ENCODE measurements at places on chromosomes 5 and 9.

- no peak for DNase-seq
These were observed 145.7 kb downstream of the EBF1 start for GRCh38 chr5:158953929-158954534.

GRCh38 chr9:99172124-99173091 lies 49.3 kb downstream of the ALG2 start:
- peak; percentile 87 for DNase-seq

DNA sequence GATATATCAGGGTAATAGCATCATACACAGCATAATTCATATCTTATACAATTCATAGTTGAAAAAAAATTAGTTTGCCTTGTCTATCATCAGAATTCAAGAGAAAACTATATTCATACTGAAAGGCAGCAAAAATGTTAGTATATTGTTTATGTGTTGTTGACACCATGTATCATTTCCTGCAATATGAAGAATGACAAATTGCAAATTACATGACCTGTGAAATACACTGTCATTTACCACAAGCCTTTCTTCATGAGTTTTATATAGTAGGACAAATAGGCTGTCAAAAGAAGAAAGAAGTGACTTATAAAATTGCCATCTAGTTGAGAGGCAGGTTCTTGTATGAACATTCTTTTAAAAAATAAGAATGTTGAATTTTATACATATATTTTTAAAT lies 1136.3 kb upstream of the CDH9 start:
- DNase-seq: no peak

- DNase-seq: no peak
These were observed 160.8 kb downstream of the CEMIP2 start for GRCh38 chr9:71607461-71607881.

DNA sequence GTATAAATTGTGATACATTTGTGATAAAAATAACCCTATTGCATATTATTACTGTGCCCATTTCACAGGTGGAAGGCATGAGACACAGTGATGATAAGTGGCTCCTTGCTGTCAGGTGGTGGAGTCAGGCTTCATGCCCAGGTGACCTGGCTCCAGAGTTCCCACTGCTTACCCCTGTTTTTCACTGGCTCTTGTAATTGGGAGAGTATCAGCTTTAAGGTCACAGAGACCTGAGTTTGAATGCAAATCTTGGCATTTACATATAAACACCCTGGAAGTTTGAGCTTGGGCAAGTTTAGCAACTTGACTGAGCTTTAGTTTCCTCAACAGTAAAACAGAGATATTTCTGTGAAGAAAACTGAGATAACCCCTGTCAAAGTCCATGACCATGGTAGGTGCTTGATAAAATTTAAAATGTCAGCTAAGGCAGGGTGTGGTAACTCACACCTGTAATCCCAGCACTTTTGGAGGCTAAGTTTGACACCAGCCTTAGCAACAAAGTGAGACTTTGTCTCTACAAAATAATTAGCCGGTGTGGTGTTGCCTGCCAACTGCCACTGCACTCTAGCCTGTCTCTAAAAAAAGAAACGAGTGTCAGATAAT lies 29.2 kb downstream of the MAT2B start:
- DNase-seq: no peak

DNA sequence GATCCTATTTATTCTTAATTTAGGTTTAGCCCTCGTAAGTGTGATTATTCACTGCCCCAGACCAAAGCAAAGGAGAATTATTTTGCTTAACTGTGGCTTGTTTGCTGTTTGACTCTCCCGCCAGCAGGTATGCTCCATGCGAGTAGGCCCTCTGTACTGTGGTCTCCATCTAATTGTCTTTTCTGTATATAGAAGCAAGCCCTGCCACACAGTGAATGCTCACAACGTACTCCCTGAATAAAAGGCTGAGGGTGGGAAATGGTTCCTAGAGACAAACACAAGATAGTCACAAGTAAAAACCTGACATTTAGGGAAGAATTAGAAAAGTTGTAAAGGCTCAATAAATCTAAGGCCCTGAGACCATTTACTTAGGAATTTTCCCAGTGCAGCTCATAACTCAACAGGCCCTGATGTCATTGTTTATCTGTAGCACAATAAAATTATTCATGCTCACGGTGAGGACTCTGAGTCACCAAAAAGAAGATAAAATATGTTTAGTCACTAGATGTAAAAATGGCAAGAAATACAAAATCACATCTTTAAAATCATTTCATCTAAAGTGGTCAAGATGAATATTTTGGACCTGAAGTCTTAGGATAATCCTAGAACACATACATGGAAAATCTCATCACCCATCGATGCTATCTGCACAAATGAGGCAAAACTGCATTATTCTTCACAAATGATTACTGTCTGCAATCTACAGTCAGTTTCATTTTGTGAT lies 473.2 kb downstream of the ENC1 start:
- DNase-seq: peak; percentile 13

DNA sequence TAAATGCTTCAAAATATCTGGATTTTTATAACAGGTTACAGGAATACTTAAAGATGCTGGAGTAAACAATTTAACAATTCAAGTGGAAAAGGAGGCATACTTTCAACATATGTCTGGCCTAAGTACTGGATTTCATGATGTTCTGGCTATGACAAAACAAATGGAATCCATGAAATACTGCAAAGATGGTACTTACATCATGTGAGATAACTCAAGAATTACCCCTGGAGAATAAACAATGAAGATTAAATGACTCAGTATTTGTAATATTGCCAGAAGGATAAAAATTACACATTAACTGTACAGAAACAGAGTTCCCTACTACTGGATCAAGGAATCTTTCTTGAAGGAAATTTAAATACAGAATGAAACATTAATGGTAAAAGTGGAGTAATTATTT lies 35.6 kb downstream of the SLC30A5 start:
- peak; percentile 14 for DNase-seq

- DNase-seq: peak; percentile 79
These were observed 193.2 kb downstream of the GADD45G start for GRCh38 chr9:89797937-89798455.

- no peak for DNase-seq
These were observed 173.0 kb downstream of the PARP8 start for GRCh38 chr5:50839472-50839871.

GRCh38 chr5:146363161-146363874 lies 24.7 kb downstream of the POU4F3 start:
- no peak for DNase-seq

- peak; percentile 13 for DNase-seq
These were observed 24.4 kb downstream of the CYFIP2 start for GRCh38 chr5:157290156-157290980.

DNA sequence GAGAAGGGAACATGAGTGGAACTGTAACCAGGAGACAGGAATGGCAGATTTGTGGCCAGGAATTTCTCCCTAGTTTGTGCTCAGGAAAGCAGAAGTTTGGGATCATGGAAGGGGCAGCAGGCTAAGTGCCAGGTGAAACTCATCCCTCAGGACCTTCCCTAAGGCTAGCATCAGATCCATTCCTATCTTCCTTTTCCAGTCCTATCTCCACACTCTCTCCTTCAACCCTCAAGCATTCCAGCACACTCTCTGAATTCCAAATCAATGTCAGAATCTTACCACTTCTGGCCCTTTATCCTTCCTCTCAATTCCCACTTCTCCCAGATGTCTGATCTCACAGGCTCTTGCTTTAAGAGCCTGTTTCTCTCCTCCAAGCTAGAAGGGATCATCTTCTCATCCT lies 53.2 kb upstream of the GRIA1 start:
- no peak for DNase-seq
